ENCODE measurements at places on chromosomes 1 and 21.

DNA sequence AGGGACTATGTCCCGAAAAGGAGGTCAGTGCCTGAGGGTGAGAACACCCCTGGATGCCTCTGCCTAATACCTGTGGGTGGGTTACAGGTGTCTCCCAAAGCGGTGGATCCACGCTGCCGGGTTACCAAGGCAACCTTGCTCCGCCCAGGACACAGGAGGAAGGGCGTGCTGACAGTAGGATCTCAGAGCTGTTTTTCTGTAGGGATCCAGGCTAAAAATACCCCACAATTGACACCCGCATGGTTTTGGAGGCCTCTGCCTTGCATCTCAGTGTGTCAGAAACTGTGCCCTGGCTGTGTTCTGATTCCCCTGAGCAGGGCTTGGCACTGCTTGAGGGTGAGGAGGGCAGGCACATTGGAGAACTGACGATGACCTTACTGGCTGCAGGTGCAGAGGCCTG, 118.0 kb downstream of the IER5 start:
- no peak for DNase-seq

- no peak for DNase-seq
Observed at GRCh38 chr1:58619286-58620054, 42.4 kb upstream of the TACSTD2 start.

GRCh38 chr1:85607126-85607920, 26.8 kb downstream of the CCN1 start:
- DNase-seq: no peak

DNA sequence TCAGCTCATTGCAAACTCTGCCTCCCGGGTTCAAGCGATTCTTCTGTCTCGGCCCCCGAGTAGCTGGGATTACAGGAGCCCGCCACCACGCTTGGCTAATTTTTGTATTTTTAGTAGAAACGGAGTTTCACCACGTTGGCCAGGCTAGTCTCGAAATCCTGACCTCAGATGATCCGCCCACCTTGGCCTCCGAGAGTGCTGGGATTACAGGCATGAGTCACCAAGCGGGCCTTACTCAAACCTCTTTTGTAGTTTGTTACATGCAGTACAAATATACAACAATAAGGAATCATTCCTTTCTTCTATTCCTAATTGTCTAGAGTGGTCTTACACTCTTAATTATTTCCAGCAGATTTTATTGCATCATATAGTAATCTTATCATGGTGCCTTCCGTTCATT, 16.6 kb downstream of the SPATA17 start:
- no peak for DNase-seq

DNA sequence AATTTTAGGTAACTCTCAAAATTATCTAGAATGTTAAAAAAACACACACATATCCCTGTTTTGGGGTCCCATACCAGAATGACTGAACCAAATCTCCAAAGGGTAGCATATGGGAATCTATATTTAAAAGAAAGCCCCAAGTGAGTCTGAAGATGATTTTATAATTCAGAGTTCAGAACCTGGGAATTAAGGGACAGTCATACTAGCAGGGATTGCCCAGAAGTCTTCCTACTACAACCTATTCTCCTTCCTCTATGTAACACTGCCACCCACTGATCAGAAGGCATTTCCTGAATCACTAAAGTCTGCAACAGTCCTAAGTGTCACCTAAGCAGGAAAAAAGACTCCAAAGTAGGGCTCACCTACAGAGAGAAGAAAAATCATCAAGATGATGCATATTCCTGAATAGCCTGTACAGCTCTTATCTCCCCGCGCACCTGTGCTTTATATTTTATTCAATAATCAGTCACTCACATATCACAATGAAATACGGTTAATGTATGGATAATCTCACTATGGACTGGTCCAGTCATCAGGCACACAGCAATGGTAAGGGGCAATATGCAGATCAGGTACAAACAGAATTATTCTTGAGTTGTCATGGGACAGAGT, 4.9 kb downstream of the RGS1 start:
- DNase-seq: peak; percentile 51

DNA sequence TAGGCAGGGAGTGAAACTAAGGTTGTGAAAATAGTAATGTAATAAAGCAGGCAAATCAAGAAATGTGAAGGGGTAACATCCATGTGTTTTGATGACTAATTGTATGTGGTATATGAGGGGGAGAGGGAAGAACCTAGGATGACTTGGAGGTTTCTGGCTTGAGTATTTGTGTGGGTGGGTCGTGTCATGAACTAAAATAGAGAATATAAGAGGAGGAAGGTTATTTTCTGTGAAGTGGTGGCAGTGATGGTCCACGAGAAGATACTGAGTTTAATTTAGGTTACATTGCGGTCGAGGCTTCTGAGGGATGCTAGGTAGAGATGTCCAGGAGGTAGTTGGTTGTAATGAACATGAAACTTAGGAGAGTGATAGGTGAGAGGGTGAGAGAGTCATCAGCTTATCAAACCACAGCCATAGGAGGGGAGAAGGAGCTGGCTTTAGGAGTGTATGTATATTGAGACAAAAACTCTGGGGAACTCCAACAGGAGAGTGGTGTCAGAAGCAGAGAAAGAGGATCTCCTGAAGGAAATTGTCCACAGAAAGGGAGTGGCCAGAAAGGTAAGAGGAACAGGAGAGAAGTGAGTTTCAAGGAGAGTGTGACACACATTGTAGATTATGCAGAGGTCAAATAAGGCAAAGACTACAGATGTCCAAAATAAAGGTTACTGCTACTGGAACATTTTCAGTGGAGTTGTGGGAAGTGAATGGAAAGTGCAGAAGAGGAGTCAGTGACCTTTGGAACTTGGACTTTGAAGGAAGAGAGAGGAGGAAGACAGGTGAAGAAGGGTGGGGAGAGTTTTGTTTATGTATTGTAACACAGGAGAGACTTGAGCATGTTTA, 89.0 kb upstream of the MACF1 start:
- no peak for DNase-seq

DNA sequence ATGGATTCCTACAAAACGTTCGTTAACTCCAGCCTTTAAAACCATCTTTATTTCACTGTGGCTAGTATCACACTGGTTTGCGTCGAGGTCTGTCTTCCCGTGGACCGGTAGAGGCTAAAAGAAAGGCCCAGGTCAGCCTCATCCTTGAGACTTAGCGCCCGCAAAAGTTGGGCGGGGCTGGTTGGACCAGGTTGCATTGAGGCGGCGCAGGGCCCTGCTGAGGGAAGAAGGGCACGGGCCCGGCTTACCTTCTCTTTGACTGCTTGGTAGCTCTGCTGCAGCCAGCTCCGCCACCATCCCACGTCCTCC, 455 bp downstream of the BSDC1 start:
- peak; percentile 24 for DNase-seq

DNA sequence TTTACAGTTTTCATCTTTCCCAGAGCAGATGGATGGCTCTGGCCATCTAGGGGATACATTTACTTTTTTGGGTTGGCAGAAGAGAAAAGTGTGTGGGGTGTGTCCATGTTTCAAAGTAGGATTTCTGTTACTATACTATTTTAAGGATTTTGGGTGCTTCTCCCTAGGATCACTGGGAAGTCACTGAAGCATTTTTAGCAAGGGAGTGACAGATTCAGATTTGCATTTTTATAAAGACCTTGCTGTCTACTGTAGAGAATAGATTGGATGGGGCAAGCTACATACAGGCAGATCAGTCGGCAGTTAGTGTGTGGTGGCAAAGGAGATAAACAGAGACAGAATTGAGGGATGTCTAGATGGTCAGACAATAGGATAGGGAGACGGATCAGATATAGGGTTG, 122.5 kb downstream of the TBX19 start:
- no peak for DNase-seq

DNA sequence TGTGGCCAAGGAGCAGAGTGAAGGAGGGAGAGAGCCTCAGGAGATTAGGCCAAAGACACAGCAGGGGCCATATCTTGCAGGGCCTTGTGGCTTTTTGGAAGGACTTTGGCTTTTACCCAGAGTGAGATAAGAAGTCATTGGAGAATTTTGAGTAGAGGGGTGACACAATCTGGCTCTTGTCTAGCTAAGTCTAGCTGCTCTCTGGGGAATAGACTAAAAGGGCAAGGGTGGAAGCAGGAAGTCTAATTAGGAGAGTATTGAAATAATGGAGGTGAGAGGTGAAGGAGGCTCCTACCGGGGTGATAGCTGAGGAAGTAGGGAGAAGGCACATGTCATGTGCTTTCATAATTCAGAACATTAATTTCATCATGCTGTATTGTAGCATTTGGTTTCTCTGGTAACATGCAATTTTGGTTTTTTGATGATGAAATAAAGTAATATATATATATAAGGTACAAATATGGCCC, 34.3 kb upstream of the KCNA3 start:
- DNase-seq: no peak

DNA sequence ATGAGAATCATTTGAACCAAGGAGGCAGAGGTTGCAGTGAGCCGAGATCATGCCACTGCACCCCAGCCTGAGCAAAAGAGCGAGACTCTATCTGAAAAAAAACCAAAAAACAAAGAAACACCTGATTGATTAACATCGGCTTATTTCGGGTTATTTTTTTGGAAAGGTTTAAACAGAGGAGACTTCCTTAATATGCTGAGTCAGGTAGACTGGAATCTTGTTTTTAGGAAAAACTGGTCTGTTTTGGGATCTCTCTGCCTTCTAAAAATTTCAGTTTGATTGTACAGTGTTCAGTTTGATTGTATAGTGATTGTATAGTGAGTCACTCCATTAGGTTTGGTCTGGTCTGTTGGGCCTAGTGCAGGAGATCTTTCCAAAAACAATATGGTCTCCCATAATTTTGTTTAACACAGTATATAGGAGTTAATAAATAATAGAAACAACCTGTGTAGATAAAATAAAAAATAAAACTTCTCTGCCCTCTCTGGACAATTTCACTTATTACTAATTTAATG, 196.3 kb upstream of the CHRM3 start:
- no peak for DNase-seq

GRCh38 chr21:15534450-15534886, 195.3 kb upstream of the USP25 start:
- no peak for DNase-seq

GRCh38 chr1:240706150-240706935, 94.4 kb upstream of the GREM2 start:
- DNase-seq: no peak

DNA sequence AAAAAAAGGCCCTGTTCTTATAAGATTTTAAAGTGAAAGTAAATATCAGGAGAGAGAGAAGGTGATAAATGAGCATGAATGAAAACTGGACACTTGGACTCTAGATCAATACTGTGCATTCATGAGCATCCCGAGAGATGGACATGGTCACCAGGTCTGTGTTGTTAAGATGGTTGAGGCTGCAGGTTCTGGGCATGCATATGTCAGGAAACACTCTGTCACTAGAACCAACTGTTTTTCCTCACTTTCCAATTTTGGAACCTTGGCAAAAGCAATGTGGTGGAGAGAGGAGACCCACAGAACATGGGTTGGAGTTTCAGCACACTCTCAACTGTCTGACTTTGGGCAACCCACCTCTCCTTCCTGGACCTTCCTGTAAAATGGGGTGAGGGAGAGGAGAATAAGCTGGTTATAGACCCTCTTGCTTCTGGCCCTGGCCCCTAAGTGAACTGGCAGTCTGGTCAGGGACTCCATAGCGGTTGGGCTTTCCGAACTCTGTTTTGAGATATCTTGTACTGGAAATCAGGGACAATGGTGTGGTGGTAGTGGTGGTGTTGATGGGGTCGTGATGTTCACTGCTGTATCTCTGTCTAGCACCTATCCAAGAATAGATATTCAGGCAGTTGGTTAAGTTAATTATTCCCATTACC, 4.2 kb downstream of the MAN1C1 start:
- no peak for DNase-seq

DNA sequence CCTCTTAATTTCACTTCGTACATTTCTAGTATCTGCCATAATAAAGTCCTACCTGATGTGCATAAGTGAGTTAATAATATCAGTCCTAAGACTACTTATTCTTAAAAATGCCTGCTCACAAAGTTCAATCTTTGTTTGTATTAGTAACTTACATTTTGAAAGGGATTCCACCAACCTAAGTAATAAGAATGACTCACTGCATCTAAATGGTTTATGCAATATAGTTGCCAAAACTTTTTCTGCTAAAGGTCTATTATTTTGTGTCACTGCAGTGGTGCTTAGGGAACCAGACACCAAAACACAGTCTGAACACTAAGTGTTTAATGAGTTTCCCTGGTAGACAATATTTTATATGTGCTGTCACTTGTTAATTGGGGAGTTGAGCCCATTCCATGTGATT, 1.8 kb downstream of the ZNF669 start:
- DNase-seq: no peak
